ENCODE measurements at places on chromosomes 3 and 15.
A peak's percentile ranks its signal among the peaks of the same experiment; 100 is the strongest.

DNA sequence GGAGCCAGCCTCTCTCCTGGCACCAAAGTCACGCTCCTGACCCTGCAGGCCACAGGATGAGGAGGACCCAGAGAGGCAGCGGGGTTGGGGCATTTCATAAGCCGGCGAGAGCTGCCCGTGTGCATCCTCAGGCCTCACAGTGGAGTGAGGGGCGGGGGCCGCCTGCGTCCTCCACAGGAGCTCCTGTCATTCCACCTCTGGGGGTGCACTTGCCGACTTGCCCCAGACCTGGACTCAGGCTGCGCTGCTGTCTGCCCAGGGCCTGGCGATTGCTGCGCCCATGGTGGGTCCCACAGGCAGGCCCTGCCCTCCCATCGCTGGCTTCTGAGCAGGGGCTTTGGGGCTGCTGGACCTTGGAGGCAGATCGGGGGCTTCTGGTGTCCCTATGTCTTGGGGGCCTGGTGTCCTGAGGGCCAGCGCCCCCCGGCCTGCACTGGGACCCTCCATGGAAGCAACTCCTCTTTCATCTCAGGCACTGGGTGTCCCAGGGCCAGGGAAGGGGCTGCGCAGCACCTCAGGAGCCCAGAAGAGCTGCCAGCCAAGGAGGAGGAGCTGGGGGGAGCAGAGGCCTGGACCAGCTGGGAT is 184.0 kb downstream of the GOLGA6L6 start:
- no peak for DNase-seq

- no peak for DNase-seq
Measured at GRCh38 chr3:23877329-23877980, 39.3 kb downstream of the NKIRAS1 start.

- DNase-seq: no peak
Measured at GRCh38 chr3:56624725-56625124, 58.3 kb downstream of the TASOR start.

GRCh38 chr3:177777699-177778098 is 580.4 kb upstream of the TBL1XR1 start:
- DNase-seq: no peak

- no peak for DNase-seq
Measured at GRCh38 chr3:28150465-28151206, 90.8 kb upstream of the CMC1 start.

DNA sequence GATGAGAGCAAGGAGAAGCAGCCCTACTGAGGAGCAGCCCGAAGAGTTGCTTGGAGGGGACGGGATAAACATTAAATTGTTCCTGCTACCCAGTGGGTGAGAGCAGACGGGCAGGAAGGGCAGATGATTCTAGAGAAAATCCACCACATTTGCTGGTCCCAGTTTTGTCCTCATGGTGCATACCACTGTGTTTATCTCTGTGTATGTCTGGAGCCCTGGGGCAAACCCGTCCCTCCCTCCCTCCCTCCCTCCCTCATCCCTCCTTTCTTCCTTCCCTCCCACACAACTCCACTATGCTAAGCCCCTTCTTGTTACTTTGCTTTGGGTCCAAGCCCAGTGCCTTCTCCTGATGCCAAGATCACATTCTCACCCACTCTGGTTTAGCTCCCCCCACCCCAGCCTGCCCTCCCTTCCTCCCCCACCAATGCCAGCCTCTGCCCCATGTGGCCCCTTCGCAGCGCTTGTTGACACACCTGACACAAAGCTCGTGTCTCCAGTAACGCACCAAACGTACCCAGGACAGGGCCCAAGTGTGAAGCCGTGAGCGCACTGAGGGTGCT is 194.8 kb downstream of the ATP10A start:
- no peak for DNase-seq

- no peak for DNase-seq
Measured at GRCh38 chr3:195095704-195096036, 175.3 kb downstream of the XXYLT1 start.

- no peak for DNase-seq
Measured at GRCh38 chr15:74406992-74407705, 26.6 kb downstream of the SEMA7A start.

DNA sequence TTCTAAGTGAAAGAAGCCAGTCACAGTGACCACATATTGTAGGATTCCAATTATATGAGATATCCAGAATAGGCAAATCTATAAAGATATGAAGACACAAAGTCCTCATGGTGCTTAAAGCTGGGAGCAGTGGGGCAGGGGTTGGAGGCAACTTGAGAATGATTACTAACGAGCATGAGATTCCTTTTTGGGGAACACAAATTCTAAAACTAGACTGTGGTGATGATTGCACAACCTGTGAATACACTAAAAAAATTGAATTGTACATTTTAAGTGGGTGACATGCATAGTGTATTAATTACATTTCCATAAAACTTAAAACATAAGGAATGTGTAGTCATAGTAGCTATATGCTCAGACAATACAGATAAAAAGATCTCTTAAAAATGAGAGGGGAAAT is 103.2 kb downstream of the DPH6 start:
- no peak for DNase-seq

DNA sequence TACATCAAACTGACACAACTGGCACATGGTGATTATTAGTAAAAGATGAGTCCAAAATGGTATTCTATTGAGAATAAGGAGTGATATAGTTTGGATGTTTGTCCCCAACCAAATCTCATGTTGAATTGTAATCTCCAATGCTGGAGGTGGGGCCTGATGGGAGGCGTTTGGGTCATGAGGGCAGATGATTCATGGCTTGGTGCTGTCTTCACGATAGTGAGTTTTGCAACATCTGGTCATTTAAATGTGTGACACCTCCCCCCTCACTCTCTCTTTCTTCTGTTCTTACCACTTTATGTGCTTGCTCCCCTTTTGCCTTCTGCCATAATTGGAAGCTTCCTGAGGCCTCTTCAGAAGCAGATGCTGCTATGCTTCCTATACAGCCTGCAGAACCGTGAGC is 90.6 kb downstream of the RSL24D1 start:
- no peak for DNase-seq

DNA sequence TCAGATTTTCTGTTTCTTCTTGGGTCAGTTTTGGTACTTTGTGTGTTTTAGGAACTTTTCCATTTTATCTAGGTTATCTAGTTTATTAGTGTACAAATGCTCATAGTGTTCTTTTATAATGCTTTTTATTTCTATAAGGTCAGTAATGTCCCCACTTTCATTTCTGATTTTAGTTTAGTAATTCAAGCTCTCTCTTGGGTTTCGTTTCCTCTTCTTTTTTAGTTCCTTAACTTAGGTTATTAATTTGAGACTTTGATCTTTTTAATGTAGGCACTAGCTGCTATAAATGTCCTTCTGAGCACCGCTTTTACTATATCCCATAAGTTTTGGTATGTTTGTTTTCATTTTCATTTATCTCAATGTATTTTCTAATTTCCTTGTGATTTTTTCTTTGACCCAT is 27.0 kb upstream of the CD200R1L start:
- no peak for DNase-seq

- no peak for DNase-seq
Measured at GRCh38 chr3:195892105-195893043, 16.0 kb downstream of the TNK2 start.

- DNase-seq: no peak
Measured at GRCh38 chr3:42122261-42123011, 31.3 kb downstream of the TRAK1 start.

DNA sequence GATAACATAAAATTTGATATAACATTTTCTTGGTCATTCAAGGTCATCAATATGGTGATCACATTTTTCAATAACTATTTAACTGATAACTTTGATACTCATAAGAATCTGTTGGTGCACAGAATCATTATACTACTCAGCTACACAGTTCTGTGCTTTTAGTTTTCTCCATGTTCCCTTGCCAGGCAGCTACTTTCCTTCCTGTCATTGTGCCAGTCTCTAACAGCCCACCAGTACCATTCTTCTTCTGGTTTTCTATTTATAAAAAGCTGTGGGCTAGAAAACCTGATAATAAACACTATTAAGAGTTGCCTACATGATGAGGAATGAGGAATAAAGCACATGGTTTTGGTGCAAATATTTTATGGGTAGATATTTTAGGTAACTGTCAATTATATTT is 77.6 kb downstream of the C3orf80 start:
- no peak for DNase-seq

DNA sequence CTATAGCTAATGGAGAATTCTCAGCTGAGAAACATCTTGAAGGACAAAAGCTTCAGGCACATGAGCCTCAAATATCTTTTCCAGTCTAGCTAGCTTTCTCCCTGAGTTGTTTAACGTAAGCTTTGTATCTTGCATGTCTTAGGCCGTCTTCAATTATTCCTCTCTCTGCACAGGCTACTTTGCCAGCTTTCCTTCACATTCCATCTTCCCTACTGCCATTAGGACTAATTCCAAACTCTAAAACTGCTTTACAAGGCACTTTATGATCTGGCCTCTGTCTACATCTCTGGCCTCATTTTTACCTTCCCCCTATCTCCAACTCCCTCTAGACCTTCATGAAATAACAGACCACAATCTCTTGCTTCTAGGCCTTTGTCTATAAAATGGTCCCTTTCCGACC is 171.4 kb downstream of the GREM1 start:
- DNase-seq: no peak

DNA sequence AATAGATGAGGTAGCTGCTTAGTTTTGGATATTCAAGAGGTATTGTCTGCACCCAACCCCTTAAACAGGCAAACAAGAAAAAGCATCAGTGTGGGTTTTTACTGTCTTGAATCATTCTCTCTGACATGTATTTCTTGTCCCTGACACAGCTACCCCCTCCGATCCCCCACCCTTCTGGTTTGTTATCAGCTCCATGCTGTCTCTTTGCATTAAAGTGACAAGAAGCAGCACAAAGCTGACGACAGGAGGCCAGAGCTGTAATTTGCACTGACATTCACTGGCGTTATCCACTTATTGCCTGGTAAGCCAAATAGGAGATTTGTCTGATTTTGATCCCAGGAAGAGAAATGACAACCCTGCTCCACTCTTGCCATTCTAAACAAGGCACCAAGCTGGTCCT is 83.3 kb upstream of the SNRK start:
- DNase-seq: no peak

DNA sequence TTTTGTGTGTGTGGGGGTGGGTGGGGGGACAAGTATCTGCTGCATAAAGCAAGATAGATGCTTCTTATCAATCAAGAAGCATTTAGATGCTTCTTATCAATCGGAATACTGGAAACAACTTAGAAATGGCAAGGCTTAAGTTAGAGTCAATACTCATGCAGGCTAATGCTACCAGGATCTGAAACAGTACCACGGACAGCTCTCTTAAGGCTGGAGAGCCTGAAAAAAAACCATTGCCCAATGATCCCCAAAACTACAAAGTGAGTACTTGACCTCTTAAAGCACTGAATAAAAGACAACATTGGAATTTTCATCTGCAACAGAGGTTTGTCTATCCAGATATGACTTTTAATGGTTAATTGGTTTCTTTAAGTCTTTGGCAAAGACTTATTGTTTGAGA is 262.3 kb downstream of the GAP43 start:
- DNase-seq: no peak

DNA sequence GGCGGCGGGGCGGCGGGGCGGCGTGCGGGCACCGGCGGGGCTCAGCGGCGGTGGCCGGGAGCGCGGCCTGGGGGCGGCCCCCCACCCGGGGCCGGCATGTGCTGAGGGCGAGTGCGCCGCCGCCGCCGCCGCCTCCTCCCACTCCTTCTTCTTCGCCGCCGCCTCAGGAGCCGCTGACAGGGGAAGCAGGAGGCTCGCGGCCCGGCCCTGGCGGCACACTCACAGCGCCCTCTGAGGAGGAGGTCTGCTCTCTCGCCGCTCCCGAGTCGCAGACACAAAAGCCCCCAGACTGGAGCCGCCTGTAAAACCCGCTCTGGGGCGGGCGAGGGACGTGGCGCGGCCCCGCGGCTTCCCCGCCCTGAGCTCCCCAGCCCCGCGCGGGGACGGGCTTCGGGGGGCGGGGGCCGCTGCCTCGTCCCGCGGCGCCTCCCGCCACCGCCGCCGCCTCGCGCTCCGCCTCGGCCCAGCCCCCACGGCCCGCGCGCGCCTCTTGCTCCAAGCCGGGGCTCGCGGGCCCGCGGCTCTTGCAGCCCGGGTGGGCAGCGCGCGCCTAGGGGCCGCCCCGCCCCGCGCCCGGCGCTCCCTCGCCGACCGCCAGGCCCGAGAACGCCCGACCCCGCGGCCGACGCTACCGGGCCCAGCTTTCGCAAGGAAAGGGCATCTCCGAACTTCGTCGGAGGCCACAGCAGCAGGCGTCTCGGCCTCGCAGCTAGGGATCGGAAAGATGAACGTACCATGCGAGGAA is at the start of gene PYGO1:
PYGO1 (minus strand) TSS at position 276 of the 745 bp plus-strand sequence. CDS start 462 bp downstream, outside the sequence.
- DNase-seq: peak; percentile 7

DNA sequence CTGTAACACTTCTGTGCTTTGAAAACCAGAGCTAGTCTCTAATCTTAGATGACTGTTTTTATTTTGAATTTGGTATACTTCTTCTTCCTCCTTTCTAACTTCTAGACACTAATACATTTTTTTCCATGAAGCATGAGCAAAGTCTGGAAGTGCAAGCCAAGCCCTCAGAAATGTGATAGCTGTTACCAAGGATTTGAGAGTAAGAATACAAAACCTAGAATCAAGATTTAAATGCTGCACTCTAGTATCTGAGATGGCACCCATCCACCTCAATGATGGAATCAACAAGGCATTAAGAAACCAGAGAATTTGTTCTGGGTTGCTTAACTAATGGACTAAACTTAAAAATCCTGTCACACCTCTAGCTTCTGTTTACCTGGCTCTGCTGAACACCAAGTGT is 9.2 kb downstream of the FEZF2 start:
- no peak for DNase-seq

GRCh38 chr3:27507515-27508266 is 23.5 kb upstream of the SLC4A7 start:
- no peak for DNase-seq

DNA sequence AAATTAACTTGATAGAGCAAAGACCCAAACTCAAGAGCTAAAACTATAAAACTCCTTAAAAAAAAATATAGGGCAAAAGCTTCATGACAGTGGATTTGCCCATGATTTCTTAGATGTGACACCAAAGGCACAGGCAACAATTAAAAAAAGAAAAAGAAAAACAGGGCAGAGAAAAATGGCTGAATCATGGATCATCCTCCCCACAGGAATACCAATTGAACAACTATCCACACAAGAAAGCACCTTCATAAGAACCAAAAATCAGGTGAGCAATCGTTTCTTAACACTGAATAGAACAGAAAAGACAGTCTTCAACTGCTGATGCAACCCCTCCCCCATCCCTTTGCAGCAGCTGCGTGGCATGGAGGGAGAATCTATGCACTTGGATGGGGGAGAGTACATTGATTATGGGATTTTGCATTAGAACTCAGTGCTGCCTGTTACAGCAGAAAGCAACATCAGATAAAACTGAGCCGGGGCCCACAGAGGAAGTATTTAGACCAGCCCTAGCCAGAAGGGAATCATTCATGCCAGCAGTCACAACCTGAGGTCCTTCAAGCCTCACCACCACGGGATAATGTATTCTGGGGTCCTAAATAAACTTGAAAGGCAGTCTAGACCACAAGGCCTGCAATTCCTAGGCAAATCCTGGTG is 15.7 kb downstream of the C3orf33 start:
- DNase-seq: no peak

- no peak for DNase-seq
Measured at GRCh38 chr15:32851572-32851971, 133.8 kb downstream of the GREM1 start.

- DNase-seq: no peak
Measured at GRCh38 chr15:101121511-101122090, 130.2 kb downstream of the CHSY1 start.

- no peak for DNase-seq
Measured at GRCh38 chr15:85412066-85412465, 31.7 kb downstream of the AKAP13 start.
